Sigmoid colon (tissue), 7 donors: ENCODE measurements at places on chromosomes 3 and 15. TPM values are rescaled to one million over a fixed set of nuclear protein-coding genes. Genes with fewer than 3 reads are reported as not detected.

Gene CGNL1
- total RNA-seq, result 1.9 TPM

Gene GNAT1
- total RNA-seq, result not detected

Gene SLC27A2
- 0.36 TPM for total RNA-seq

Gene STXBP5L
- total RNA-seq, result 11.4 TPM

Gene CDCP1
- total RNA-seq, result 0.71 TPM

Gene FANCD2OS
- not detected for total RNA-seq

Gene TMEM45A
- 23.9 TPM for total RNA-seq

Gene LRRC31
- total RNA-seq, result not detected

Gene EPB42
- total RNA-seq, result not detected

Gene UACA
- total RNA-seq, result 19.1 TPM

- peak; percentile 53 for DNase-seq
Measured at GRCh38 chr3:14511623-14512280, 28.4 kb downstream of the GRIP2 start.

DNA sequence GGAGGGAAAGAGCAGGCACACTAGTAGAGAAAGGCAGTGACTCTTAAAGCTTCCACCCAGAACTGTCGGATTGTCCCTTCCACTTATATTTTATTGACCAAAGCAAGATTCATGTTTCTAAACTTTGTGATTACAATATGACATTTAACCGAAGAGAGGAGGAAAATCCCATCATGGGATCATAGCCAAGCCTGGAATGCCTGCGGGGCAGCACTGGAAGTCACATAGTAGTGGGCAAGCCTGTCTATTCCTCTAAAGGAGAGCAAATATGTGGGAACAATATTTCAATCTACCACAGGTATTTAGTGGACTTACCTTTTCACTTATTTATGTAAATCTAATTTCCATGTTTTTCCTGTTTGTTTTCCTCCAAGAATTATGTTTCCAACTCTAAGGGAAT lies 3.8 kb upstream of the TMOD3 start:
- DNase-seq, result no peak

DNA sequence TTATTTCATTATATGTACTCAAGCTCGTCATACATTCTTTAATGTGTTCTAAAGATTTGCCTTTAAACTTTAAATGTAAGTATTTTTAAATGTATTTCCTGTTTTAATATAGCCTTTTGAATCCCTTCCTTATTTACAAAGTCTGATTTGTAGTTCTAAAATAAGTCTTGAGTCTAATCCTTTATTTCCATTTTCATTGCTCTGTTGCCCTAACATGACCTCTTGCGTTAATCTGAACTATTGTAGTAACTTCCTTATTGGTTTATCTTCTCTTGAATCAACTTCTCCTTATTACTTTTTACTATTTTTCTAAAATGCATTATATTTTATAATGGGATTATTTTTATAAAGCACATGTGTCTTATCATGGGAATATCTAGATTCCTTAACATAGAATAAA lies 24.0 kb downstream of the KNL1 start:
- no peak for DNase-seq

DNA sequence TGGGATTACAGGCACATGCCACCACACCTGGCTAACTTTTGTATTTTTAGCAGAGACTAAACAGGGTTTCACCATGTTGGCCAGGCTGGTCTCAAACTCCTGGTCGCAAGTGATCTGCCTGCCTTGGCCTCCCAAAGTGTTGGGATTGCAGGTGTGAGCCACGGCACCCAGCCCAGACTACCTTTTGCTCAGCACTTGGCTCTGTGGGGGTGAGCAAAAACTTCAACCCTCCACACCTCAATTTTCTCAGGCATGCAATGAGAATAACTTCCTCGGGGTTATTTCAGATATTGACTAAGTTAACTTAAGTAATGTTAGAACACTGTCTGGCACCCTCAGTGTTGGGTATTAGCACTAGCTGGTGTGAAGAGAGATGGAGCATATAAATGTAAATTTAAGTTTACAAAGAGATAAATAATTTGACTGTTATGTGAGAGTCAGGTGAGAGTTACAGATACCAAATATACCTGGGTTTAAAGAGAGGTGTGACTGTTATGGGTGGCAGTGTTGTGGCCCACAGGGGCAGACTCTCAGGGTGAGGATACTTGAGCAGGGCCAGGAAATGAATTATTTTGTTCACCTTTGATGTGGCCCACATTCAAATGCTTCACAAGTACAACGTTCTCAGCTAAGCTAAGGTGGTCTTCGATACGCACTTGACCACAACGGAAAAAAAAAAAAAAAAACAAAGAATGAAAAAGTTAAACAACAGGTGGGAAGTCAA lies 29.0 kb downstream of the CPOX start:
- no peak for DNase-seq

DNA sequence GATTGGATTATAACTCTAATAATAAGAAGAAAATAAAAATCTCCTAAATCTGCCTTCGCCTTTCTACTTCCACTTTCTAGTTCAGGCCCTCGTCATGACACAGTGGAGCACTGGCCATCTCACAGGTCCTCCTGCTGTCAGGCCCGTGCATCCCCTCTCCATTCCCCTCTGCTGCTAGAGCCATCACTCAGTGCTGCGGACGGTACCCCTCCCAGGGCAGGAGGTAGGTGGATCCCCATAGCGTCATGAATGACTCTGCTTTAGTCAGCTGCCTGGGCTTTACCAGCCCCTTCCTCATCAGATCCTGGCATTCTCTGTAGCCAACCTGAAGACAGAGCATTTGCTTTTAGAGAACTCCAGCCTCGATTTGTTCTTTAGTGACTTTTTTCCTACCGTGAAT lies 12.0 kb upstream of the PPP1R2 start:
- DNase-seq, result no peak

- no peak for DNase-seq
Measured at GRCh38 chr15:100348578-100348977, 6.8 kb upstream of the ADAMTS17 start.

DNA sequence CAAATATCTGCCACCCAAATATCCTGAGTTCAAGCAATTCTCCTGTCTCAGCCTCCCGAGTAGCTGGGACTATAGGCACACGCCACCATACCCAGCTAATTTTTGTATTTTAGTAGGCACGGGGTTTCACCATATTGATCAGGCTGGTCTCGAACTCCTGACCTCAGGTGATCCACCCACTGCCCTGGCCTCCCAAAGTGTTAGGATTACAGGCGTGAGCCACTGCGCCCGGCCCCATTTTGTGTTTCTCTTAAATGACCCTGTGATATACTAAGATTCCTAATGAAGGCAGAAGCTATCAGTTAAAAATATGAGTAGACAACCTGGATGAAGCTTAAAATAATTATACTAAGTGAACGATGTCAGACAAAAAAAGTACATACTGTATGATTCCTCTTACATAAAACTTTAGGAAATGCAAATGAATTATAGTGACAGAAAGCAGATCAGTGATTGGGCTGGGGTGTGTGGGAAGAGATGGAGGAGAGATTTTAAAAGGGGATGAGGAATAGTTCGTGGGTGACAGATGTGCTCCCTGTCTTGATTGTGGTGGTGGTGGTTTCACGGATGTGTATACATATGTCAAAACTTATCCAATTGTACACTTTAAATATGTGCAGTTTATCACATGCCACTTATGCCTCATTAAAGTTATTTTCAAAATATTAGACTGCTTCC lies 3.8 kb upstream of the KLHL40 start:
- DNase-seq, result peak; percentile 46

DNA sequence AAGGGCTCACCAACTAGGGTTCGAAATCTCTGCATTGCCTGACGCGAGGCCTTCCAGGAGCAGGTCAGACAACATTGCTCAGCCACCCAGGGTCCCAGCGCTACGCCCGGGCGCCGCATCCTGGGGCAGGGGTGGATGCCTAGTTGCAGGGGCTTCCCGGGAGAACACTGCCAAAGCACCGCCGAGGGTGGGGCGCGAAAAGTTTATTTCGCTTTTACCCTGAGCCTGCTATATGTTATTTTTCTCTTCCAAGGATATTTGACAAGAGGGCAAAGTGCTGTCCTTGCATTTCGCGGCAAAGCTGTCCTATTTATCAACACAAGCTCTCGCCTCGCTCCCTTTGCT lies 549 bp upstream of the SOX14 start:
- DNase-seq, result no peak

GRCh38 chr3:22585911-22586310 lies 617.2 kb upstream of the UBE2E2 start:
- DNase-seq, result no peak

DNA sequence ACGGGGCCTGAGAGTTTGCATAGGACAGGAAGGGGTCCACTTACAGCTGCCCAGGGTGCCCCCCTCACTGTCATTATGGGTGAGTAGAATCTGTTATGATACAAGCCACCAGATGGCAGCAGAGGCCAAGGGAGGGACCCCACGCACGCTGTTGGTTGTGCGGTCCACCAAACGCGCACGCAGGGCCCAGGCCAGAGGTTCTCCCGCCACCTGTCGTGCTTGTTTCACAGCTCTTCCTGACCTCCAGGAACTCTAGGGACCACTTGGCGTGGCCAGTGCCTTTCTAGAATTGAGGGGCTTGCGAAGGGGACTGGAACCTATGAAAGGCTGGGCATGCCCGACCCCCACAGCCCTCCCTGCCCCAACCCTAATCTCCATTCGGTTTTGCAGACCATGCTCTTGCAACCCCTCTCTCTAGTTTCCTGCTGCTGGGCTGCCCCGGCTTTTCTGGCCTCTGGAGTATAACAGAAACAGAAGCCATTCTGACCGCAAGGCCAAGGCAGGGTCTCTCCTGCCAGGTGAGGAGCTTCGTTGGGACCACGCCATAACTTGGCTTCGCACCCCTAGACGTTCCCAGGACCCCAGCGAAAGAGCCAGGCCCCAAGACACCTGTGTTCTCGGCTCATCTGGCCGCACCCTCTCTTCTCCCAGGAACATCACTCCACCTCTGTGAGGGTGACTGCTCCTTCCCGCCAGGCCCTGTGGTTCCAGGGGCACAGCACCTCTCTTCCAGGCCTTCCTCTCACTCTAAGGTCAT lies 46.0 kb downstream of the ALDH1L1 start:
- peak; percentile 87 for DNase-seq

- no peak for DNase-seq
Measured at GRCh38 chr3:194465920-194466570, 20.8 kb downstream of the ATP13A3 start.

- DNase-seq, result peak; percentile 69
Measured at GRCh38 chr3:73432023-73432705, 192.6 kb downstream of the PDZRN3 start.

DNA sequence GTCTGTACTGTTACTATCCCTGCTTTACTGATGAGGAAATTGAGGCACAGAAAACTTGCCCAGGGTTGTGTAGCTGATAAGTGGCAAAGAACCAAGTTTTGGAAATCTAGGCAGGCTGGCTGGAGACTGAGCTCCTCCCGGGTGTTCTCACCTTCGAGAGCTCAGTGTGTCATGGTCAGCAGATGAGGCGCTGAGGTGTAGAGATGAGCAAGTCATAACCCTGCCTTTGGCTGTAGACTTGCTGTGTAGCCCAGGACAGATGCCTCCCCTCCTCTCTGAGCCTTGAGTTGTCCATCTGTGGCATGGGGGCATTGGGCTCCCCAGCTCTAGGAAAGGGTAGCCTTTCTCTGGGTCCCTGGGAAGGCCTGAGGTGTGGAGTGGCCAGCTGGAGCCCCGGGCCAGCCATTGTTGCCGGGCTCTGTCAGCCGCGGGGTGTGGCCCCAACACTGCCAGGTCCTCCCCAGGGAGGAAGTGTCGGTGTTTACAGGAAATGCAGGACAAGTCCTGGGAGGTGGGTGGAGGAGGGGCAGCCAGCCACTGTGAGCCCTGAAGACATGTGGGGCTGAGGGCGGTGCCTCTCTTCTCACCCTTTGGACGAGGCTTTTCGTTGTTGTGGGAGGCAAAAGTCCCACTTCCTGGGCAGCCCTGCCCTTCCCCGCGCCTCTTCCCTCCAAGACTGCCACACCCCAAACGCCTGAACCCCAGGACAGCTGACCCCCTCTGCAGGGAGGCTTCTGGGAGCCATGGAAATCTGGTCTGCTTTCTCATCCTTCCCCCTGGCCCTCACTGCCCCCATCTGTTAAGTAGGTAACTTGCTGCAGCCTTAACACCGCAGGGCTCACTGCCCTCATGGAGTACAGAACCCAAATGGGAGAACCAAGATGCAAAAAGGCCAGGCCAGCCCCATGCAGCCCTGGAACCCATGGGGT lies 29.1 kb downstream of the FGD5 start:
- DNase-seq, result peak; percentile 72

- no peak for DNase-seq
Measured at GRCh38 chr3:10857235-10857634, 41.2 kb downstream of the SLC6A11 start.

GRCh38 chr15:62241135-62241770 lies 76.2 kb upstream of the C2CD4B start:
- DNase-seq, result no peak

- DNase-seq, result peak; percentile 94
Measured at GRCh38 chr15:88897456-88898194, 2.3 kb upstream of the HAPLN3 start.

GRCh38 chr3:161014843-161015749 lies 90.1 kb downstream of the B3GALNT1 start:
- DNase-seq, result no peak

- DNase-seq, result no peak
Measured at GRCh38 chr3:177513815-177514610, 316.7 kb upstream of the TBL1XR1 start.

DNA sequence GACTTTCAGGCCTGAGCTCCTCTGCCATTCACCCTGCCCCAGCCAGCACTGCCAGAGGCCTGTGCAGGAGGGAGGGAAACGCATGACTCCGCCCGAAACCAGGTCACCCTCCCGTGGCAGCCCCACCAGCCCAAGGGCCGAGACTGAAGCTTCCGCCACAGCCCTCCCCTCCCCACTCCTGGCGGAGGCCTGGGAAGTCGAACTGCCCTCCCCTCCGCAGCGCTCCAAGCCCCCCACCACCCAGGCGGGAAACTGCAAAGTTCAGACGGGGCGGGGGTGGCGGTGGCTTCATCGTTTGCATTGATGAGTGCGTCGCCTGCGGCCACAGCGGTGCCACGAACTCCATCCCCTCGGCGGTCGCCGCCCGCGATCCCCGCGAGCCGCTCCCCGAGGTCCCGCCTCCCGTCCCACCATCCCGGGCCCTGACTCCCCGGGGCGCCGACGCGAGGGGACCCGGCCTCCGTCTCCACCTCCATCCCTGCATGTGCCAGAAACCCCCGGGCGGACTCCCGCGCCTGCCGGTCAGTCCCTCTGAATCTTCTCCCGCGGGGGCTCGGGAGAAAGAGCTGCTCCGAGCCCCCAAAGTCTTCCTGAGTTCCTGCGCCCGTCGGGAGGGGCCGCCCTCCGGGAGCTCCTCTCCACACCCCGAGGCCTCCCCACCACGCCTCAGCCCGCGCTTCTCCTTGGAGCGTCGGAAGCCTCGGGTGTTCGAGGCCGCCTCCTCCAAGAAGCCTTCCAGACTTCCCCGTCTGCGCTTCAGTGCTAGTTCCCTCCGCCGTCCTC lies 698 bp downstream of the MELTF start:
- DNase-seq, result no peak

- DNase-seq, result no peak
Measured at GRCh38 chr3:46208167-46208704, at the start of gene CCR1. Gene CCR1, minus strand, starts transcription at chr3:46208313. Its CDS starts 4,000 bp downstream, at chr3:46204313.

DNA sequence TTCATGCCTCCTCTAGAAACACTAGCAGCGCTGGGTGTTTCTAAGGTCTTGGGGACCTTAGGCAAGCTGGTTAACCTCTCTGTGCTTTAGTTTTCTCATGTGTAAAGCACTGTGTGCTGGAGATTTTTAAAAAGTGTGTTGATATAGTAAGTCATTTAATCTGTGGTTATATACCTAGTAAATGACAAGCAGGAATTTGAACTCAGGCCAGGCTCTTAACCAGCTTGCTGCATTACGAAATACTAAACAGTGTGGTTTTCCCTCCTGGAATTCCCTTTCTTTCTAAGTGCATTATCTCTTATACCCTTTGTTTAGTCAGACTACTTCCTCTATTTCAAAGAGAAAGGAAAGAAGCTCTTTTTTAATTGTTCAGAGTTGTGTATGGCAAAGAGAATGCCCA lies 26.5 kb downstream of the NEO1 start:
- no peak for DNase-seq
